Activated CD8-positive, alpha-beta memory T cell treated with anti-CD3 and anti-CD28 coated beads, Interleukin-2, amount 10 ng/mL, durations not matched to agents 7 days and 5 days (primary cell): ENCODE measurements at places on chromosomes 4 and X.

DNA sequence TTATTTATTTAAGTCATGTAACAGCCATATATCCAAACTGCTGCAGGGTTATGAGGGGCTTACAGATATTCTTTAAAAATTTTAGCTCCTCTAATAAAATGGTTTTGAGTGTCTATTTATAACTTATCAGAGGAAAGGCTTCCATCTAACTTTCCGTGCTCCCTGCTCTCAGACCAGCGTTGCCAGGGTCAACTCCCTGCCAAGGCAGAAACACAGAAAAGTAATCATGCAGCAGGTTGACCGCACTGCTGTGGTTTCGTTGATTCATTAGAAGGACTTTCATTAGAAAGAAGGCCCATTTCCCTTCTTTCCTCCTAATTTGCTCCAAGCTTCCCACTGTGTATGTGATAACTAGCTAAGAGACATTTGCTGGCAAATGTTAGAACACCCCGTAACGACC, 33.9 kb downstream of the BCLAF3 start:
- no peak for DNase-seq

DNA sequence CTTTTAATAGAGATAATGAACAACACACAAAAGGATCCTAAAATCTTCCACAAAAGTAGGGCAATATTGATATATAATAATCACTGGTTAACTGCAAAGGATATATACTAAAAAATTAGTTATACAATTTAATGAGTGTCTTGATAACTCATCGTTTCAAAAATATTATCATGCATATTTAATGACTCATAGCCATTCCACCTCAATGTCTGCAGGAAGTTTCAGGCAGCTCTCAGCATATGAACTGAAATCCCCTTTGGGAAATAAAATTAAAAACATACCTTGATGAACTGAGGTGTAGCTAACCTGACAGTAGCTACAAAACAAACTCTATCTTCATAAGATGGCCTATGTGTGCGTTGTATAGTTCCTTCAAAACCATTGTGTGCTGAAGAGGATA, 62.9 kb downstream of the TMEM165 start:
- DNase-seq = no peak

DNA sequence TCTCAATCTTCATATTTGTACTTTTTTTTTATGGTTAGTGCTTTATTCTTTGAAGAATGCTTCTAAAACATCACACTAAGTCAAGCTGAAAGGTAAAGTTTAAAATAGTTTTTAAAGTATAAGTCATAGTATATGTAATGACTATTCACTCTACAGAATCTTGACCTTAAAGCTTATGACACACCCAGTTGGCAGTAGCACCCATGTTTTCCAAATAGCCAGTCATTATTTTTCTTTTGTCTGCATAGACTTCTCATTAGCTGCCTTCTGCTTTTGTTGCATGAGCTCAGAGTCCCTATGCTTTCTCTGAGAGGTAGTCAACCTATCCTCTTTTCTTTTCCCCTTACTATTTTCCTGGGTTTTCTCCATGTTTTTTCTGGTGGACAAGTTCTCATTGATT, 231.5 kb downstream of the PCDH18 start:
- no peak for DNase-seq

- DNase-seq = no peak
Measured at GRCh38 chr4:113049421-113050370, at the start of gene ANK2. Gene ANK2, plus strand, starts transcription at chr4:113049653. Its CDS starts 76 bp downstream, at chr4:113049729.

DNA sequence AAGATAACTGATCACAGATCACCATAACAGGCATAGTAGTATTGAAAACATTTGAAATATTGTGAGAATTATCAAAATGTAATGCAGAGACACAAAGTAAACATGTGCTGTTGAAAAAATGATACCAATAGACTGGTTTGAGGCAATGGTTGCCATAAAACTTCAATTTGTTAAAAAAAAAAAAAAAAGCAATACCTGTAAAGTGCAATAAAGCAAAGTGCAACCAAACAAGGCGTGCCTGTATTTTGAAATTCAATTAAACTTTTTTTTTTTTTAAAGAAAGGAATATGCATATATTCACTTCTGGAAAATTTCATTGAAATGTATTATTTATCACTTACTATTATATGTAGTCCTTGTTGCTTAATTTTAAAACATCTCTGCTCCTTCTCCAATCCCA, 27.7 kb downstream of the TMEM154 start:
- no peak for DNase-seq
